Transverse colon (tissue), 4 donors: ENCODE measurements at places on chromosomes 16 and 17. TPM values are rescaled to one million over a fixed set of nuclear protein-coding genes. Genes with fewer than 3 reads are reported as not detected.
A peak's percentile ranks its signal among the peaks of the same experiment; 100 is the strongest.

DNA sequence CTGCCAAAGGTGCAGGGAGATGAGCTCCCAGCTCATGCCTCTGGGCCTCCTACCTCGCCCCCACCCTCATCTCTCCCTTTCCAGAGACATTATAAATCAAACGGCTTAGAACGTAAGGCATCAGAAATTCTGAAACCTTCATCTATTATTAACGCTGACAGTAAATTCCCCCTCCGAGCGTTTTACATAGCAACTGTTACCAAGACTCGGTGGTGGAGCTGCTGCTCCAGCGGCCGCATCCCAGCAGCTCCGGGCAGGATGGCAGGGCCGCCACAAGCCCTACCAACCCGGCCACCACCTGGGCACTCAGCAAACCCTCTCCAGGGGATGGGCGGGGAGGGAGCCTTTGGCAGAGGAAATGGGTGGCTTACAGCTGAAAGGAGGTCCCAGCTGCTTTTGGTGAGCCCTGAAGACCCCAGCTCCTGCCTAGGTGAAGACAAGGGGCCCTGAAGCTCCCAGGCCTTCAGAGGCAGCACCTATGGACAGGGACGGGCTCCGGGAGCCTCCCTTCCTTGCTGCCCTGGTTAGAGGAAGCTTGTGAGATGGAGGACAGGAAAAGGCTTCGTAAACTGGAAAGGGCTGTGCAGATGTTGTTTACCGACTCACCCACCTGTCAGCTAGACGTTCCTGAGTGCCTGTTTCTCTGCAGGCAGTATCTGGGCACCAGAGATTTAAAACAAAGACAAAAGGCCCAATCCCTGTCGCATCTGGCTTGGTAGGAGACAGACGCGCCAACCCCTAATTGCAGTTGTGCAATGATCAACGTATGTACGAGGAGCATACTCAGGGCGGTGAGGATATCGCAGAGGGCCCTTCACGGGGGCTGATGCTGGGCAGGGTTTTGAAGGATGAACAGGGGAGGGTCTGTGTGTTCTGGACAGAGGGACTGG lies 76.9 kb downstream of the RAI1 start:
- no peak for DNase-seq

DNA sequence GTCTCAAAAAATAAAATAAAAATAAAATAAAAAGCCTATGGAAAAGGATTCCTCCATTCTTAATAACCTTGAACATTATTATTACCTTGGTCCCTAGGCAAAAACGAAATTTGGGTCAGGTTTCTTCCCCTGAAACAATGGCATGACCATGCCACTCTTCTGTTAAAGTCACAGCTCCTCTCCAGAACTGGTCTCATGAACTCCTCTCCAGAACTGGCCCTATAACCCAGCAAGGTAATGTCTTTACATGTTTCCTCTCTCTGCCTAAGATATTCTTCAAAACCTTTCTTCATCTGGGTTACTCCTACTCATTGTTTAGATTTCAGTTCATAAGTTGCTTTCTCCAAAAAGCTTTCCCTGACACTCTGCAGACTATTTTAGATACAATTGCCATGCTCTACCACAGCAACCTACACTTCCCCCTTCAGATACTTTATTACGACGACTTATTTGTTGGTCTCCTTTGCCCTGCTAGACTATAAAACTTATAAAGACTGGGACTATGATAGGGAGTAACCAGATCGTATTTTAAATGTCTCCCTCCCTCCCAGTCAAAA lies 13.5 kb downstream of the TRIM37 start:
- DNase-seq, result no peak

GRCh38 chr17:6995500-6996255 lies at the start of gene ALOX12:
TSS of gene ALOX12 (plus strand) at chr17:6996049. CDS start at chr17:6996118, 69 bp downstream.
- DNase-seq, result no peak

DNA sequence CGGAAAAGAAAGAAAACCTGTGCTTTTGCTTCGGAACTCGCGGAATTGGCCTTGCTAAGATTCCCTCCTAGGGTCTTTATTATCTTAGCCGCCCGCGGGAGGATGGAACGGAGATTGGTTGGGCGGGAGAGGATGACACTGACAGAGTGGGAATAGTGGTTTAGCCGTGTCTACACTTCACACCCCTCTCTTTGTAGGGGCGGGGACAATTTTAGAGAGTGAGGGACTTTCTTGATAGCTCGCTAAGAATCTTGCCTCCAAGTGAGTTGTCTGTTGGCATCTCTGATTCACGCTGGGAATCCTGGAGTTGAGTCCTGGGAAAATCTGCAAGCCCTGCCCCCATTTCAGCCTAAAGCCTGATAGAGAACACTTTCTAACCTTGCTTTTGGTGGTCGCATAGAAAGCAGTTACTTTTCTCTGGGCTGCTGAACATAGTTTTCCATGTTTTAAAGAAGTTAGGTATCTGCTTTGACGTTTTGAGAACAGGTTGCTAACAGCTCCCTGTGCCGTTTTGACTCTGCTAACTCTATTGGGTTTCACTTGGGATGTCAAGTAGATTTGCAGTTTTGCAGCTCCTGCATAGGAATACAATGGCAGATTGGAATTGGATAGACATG lies 697 bp downstream of the NOL11 start:
- DNase-seq, result peak; percentile 15

DNA sequence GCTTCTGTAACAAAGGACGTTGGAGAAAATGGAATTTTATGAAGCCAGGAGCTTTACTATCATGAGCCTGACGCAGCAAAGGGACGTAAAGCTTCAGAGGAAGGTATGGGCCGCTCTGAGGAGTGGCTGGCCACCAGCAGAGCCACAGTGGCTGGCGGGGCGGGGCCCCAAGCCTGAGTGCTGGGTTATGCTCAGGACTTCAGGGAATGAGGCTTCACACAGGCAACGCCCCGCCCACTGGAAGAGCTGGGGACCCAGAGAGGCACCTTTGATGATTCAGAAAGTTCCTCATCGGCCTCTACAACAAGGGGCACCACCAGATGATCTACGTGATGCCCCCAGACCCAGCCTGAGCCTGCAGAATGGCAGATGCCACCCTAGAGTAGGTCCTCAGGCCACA lies 8.8 kb downstream of the NOB1 start:
- DNase-seq, result no peak

DNA sequence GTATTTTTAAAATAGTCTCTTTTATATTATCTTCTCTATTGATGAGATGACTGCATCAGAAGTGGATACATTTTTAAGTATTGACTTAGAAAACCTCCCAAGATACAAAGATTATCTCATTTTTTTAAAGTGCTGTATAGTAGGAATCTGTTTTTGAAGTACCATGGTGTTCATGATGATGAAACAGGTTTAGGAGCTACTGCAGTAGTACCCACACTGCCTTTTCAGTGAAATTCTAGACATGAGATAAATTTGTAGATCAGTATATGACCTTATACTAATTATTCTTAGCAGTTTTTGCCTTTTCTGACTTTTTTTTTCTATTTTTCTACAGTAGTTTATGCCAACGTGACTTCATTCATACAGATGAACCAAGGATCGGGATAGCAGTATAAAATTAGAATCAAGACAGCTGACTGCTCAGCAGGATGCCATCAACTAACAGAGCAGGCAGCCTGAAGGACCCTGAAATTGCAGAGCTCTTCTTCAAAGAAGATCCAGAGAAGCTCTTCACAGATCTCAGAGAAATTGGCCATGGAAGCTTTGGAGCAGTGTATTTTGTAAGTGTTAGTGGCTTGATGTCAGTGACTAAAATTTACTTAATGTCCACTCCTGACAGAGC lies 61.1 kb downstream of the TAOK1 start:
- no peak for DNase-seq

DNA sequence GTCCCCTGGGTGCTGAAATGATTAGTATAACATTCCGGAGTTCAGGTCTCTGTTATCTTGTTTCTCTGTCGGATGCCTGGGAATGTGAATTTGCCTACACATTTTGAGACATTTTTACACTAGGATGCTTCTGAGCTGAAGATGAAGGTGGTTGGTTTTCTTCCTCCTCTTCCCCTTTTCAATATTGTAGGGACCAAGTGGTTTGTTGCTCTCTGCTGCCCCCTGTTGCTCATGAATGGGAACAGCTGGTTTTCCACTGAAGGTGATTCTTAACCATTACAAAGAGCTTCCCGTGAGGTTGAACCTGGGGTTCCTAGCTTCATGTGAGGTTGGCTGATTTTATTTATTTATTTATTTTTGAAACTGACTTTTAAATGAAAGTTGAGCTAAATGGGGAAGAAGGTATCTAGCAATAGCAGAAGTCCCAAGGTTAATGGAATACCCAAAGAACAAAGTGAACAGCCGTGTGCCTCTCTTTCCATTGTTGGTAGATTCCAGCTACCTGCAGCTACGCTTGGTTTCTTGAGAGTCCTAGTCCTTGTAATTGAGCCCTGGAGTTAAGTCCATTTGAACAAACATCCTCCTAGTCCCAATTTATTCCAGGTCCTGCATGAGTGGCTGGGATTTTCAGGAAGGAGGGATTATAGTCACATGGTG lies 983.9 kb upstream of the EEF2KMT start:
- peak; percentile 37 for DNase-seq

DNA sequence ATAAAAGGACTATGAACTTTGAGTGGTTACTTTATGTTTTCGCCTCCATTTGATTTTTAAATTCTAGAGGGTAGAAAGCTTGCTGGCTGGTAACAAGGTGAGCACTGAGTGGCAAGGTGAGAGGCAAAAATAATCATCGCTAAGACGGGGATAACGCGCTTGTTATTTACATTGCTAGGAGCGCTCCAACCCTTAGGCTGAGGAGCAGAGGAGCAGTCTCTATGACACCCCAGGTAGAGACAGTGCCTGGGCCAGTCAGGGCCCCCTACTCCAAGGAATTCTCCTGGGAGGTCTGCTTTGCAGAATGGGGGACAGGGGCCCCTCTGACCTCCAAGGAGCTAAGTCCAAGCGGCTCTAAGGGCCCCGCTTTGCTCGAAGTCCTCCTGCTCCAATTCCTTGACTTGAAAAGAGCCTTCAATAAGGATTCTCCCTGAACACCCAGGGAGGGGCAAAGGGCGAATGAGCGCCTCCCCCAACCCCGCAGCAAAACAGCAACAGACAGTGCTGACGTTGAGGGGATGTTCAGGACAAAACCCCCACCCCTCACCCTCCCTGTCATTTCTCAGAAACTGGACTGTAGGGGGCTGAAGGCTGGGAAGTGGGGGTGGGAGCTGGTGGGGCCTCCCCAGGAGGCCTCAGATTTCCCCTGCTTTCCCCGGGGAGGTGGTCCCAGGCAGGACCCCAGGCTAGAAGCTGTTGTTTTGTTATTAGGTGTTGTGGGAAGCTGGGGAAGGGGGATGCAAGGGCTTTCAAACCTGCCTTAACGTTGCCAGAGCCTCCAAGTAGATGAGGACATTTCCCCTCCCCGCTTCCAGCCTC lies 10.2 kb upstream of the FOXF1 start:
- no peak for DNase-seq

DNA sequence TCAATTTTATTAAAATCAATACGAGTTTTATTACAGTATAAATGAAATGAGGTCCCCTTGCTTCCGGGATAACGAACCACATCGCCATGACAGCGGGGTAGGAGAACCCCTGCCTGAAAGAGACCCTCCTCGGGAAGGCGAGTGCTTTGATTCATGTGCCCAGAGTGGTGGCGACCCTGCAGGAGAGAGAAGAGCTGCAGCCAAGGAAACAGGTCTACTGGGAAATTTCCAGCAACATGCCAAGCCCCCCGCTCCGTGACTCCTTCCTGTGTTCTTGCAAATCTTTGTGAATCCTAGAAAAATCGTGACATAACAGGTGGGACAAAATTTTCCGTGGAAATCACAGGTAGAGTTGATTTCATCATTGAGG lies 162.5 kb downstream of the WSCD1 start:
- no peak for DNase-seq

RNU2-1 gene
- not detected for total RNA-seq

TAT gene
- not detected for total RNA-seq

NOD2 gene
- total RNA-seq, result not detected

ZBTB4 gene
- 18.3 TPM for total RNA-seq

OR4D2 gene
- not detected for total RNA-seq

KRT13 gene
- not detected for total RNA-seq

TRPV2 gene
- 5.1 TPM for total RNA-seq
